Activated CD8-positive, alpha-beta T cell treated with anti-CD3 and anti-CD28 coated beads, Interleukin-2, amount 10 ng/mL, durations not matched to agents 7 days and 5 days (primary cell): ENCODE measurements at places on chromosomes 7 and 10. TPM values are rescaled to one million over a fixed set of nuclear protein-coding genes. Genes with fewer than 3 reads are reported as not detected.

CHAT gene
- total RNA-seq: not detected

HMX2 gene
- total RNA-seq: not detected

DNA sequence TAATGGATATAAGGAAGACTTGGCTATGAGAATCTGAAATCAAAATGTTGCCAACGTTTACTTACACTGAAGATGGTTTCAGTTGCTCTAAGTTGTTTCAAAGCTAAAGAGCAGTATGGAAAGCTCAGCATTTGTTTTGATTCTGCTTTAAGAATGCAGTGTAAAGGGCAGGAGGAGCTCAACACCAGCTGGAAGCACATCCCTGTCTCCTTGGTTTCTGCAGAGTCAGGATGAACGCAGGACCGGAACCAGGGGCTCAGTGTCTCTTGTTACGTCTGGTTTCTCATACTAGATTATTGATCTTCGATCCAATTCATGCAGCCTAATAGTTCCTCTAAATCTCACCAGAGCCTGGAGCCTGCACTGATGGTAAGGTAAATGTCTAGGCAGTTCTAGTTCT lies 24.1 kb downstream of the ZRANB1 start:
- no peaks in the 10 kb centered on the region for H3K27me3 ChIP-seq
- H3K27ac ChIP-seq: no peak overlapping the region
- peaks cover 16% of the 10 kb centered on the region for H3K4me1 ChIP-seq
- no peak for DNase-seq

GRCh38 chr7:28020302-28020940 lies 160.2 kb downstream of the JAZF1 start:
- DNase-seq: peak; percentile 53
- H3K27me3 ChIP-seq: no peaks in the 10 kb centered on the region
- no peaks in the 10 kb centered on the region for H3K4me1 ChIP-seq

GRCh38 chr10:123149568-123150270 lies 1.8 kb downstream of the HMX2 start:
- peak; percentile 48 for DNase-seq
- no peak overlapping the region for H3K27ac ChIP-seq
- peaks cover 49% of the 10 kb centered on the region for H3K27me3 ChIP-seq
- H3K4me3 ChIP-seq: peak overlapping the region; percentile 62
- peaks cover 63% of the 10 kb centered on the region for H3K4me1 ChIP-seq

GRCh38 chr7:139560199-139560598 lies 36.7 kb downstream of the CLEC2L start:
- peaks cover 3% of the 10 kb centered on the region for H3K27me3 ChIP-seq
- no peak overlapping the region for H3K4me3 ChIP-seq
- DNase-seq: no peak

DNA sequence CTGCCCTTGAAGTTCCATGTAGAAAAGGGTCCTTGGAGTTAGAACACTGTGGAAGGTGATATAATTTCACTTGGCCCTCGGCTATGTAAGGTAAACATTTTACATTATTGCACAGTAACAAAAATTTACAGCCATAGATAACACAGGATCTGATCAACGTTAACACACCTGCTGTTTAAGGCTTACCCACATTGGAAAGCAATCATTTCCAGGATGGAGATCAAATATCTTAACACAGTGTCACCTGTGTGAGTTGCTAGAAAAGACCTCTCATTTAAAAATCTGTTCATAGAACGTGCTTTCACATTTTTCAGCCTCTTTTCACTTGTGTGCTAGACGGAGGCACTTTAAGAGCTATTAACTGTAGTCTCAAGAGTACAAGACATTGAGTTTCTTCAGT lies 1.9 kb downstream of the TMEM229A start:
- no peak overlapping the region for H3K27ac ChIP-seq
- H3K4me3 ChIP-seq: no peak overlapping the region
- H3K27me3 ChIP-seq: peaks cover 39% of the 10 kb centered on the region
- peaks cover 6% of the 10 kb centered on the region for H3K4me1 ChIP-seq
- H3K36me3 ChIP-seq: no peaks in the 10 kb centered on the region
- DNase-seq: no peak
